ENCODE measurements at places on chromosomes 4 and X.

DNA sequence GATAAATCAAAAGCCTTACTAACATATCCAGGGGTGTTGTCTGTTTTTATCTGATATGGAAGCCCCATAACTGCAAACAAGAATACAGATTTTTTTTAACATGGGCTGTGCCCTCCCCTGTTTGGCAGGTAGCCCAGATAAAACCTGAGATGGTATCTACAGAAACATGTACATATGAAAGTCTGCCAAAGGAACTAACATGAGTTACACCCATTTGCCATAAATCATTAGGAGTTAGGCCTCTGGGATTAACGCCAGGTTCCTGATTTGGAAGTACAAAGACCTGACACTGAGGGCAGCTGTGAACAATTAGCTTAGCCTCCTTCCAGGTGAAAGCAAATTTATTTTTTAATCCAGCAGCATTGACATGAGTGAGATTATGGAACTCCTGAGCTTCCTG, 264.3 kb downstream of the TECRL start:
- H3K27ac ChIP-seq: no peak overlapping the region
- DNase-seq: no peak
- H3K4me3 ChIP-seq: no peak overlapping the region
- H3K36me3 ChIP-seq: no peaks in the 10 kb centered on the region
- H3K4me1 ChIP-seq: no peaks in the 10 kb centered on the region

DNA sequence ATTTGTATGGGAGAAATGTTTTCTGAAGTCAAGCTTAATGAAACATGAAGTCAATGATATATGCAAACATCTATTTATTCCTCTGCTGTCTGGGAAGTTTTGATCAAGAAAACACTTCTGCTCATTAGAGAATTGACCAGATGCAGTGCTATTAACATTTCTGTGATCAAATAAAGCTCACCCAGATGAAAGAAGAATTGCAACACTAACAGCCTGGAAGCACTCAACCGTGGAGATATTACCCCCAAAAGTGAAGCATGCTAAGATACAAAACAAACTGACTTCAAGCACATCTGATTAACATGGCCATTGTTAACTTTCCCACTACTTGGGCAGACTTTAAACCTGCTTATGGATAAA, 73.7 kb upstream of the GUCY1A1 start:
- no peak overlapping the region for H3K4me3 ChIP-seq
- no peaks in the 10 kb centered on the region for H3K4me1 ChIP-seq
- no peak for DNase-seq
- H3K27me3 ChIP-seq: peaks cover 30% of the 10 kb centered on the region

GRCh38 chrX:45852884-45853283, 652.2 kb upstream of the DIPK2B start:
- H3K4me3 ChIP-seq: peak overlapping the region; percentile 66
- H3K27ac ChIP-seq: peak overlapping the region; percentile 87
- H3K4me1 ChIP-seq: peaks cover 30% of the 10 kb centered on the region
- peaks cover 26% of the 10 kb centered on the region for H3K36me3 ChIP-seq
- H3K27me3 ChIP-seq: no peaks in the 10 kb centered on the region
- DNase-seq: no peak

DNA sequence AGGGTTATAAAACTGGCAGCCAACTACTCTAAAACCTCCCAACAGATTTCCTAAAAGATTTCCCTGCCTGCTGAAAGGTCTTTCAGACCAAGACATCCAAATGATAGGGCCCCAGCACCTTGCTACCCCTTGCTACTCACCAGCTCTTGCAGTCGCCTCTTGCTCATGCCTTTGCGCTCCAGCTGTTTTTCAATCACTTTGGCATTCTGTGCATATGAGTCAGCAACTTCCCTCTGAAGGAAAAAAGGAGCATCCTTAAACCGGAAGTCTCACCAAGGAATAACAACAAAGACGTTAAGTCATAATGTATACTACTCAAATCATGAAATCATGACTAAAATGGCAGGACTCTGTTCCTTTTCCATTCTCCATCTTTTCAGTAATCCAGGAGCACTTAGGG, 24.0 kb downstream of the STEEP1 start:
- peaks cover 19% of the 10 kb centered on the region for H3K36me3 ChIP-seq
- no peaks in the 10 kb centered on the region for H3K27me3 ChIP-seq
- H3K4me3 ChIP-seq: no peak overlapping the region

DNA sequence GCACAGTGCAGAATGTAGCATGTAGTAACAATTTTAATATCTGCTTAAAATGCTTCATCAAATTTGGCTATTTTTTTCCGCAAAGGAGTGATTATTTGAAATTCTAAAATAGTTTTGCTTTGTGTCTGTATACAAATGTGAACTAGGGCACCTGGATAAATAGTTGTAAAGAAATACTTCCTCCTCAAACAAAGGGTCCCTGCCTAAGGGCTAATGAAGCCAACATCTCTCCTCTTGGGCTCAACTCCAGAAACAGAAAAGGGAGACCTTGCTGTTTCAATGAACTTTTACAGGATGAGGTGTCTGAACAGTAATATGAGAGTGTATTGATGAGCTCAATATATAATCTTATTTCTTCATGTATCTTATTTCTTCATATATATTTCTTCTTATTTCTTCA, 30.8 kb upstream of the SCOC start:
- H3K4me3 ChIP-seq: no peak overlapping the region
- H3K4me1 ChIP-seq: peaks cover 2% of the 10 kb centered on the region
- DNase-seq: no peak
- peaks cover 20% of the 10 kb centered on the region for H3K27me3 ChIP-seq
- no peak overlapping the region for H3K27ac ChIP-seq
- H3K36me3 ChIP-seq: no peaks in the 10 kb centered on the region

GRCh38 chr4:147137280-147137679, 191.6 kb upstream of the TTC29 start:
- peaks cover 2% of the 10 kb centered on the region for H3K27me3 ChIP-seq
- no peaks in the 10 kb centered on the region for H3K4me1 ChIP-seq
- no peak overlapping the region for H3K4me3 ChIP-seq
- no peak overlapping the region for H3K27ac ChIP-seq

DNA sequence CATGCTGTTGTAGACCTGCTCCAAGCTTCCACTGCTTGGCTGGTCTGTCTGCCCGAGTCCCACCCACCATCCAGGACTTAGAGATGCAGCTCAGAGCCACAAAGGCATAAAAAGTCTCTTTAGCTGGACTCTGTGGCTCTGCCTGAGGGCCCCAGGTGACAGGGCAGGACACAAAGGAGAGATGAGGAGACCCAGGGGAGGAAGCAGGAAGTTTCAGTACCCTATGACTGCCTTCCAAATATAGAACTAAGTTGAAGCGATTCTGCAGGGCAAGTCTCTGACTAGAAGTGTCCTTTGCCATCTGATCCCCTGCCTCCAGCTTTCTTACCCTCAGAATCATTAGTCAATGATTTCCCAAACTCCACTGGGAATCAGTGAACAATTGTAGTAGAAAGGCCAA, 11.2 kb upstream of the CXCR3 start:
- no peaks in the 10 kb centered on the region for H3K36me3 ChIP-seq
- no peak overlapping the region for H3K27ac ChIP-seq
- no peak overlapping the region for H3K4me3 ChIP-seq
- DNase-seq: no peak

GRCh38 chrX:154084449-154085300, 12.8 kb downstream of the MECP2 start:
- peaks cover 20% of the 10 kb centered on the region for H3K4me1 ChIP-seq
- H3K36me3 ChIP-seq: peaks cover 38% of the 10 kb centered on the region
- H3K27me3 ChIP-seq: no peaks in the 10 kb centered on the region
- peak overlapping the region; percentile 21 for H3K4me3 ChIP-seq
- H3K27ac ChIP-seq: peak overlapping the region; percentile 73

DNA sequence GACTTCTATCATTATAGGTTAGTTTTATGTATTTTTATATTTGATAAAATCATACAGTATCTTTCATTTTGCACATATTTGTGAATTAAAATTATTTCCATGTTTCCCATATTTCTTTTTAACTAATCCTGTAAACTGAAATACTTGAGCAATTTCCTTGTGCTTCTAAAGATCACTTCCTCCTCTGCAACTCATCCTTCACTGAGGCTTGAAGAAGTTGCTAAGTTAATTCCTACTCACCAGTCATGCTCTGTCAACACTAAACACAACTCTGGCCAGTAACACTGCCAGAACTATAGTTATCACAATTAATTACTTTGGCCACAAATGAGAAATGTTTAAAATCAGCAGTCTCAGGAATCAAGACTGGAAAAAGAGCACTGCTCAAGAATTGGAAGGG, 6.7 kb downstream of the SPATA4 start:
- H3K27ac ChIP-seq: no peak overlapping the region
- peaks cover 7% of the 10 kb centered on the region for H3K4me1 ChIP-seq
- peaks cover 41% of the 10 kb centered on the region for H3K27me3 ChIP-seq
- no peaks in the 10 kb centered on the region for H3K36me3 ChIP-seq
- no peak overlapping the region for H3K4me3 ChIP-seq

GRCh38 chrX:66110112-66110511, 53.9 kb upstream of the HEPH start:
- H3K27ac ChIP-seq: no peak overlapping the region
- peaks cover under 1% of the 10 kb centered on the region for H3K36me3 ChIP-seq

- H3K27ac ChIP-seq: peak within 1 kb of the TSS; percentile 81
- peaks cover 26% of the 10 kb centered on the region for H3K4me1 ChIP-seq
These were observed at the start of gene OCIAD2 for GRCh38 chr4:48906206-48907173. TSS of gene OCIAD2 (minus strand) at chr4:48906774. CDS start at chr4:48904549, 2,225 bp downstream.

DNA sequence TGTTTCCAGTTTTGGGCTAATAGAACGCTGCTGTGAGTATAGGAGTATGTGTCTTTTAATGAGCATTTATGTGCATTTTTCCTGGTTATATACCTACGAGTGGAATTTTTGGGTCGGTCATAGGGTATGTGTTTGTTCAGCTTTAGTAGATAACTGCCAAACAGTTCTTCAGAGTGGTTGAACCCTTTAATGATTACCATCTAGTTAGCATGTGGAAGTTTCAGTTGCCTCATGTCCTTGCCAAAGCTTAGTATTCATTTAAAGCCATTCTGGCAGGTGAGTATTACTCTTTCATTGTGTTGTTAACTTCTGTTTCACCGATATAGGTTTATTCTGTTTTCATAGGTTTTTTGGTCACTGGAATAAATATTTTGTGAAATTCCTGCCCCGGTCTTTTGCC, 229.1 kb downstream of the ARHGAP10 start:
- H3K4me1 ChIP-seq: no peaks in the 10 kb centered on the region
- H3K4me3 ChIP-seq: no peak overlapping the region
- peaks cover 19% of the 10 kb centered on the region for H3K36me3 ChIP-seq
- DNase-seq: no peak
- H3K27me3 ChIP-seq: no peaks in the 10 kb centered on the region

DNA sequence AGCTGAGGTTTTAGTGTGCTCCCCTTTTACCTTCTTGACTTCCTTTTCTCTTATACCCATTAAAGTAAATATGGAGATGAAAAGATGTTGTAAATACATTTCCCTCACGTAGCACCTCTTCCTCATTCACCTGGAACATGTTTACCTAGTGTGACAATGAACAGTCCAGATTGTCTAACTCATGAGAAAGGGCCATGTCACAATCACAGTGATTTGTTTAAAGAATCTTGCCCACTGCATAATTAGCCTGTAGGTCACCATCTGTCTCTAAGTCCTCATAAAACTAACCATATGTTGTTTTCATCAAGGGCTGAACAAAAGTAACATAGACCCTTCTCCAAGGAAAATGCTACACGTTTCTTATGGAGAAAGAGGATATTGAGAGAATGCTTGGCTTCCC, 85.7 kb downstream of the TSPAN5 start:
- H3K36me3 ChIP-seq: peaks cover 36% of the 10 kb centered on the region
- H3K4me3 ChIP-seq: no peak overlapping the region
- peaks cover 36% of the 10 kb centered on the region for H3K4me1 ChIP-seq
- H3K27ac ChIP-seq: no peak overlapping the region
- H3K27me3 ChIP-seq: no peaks in the 10 kb centered on the region
- no peak for DNase-seq

GRCh38 chr4:101232074-101232776, 115.1 kb downstream of the PPP3CA start:
- H3K27me3 ChIP-seq: peaks cover 7% of the 10 kb centered on the region
- H3K27ac ChIP-seq: no peak overlapping the region
- no peak overlapping the region for H3K4me3 ChIP-seq
- H3K4me1 ChIP-seq: peaks cover 8% of the 10 kb centered on the region

- no peak overlapping the region for H3K4me3 ChIP-seq
- H3K4me1 ChIP-seq: no peaks in the 10 kb centered on the region
- no peak overlapping the region for H3K27ac ChIP-seq
- no peaks in the 10 kb centered on the region for H3K36me3 ChIP-seq
- DNase-seq: no peak
These were observed 95.2 kb upstream of the RPS6KA3 start for GRCh38 chrX:20361890-20362262.

DNA sequence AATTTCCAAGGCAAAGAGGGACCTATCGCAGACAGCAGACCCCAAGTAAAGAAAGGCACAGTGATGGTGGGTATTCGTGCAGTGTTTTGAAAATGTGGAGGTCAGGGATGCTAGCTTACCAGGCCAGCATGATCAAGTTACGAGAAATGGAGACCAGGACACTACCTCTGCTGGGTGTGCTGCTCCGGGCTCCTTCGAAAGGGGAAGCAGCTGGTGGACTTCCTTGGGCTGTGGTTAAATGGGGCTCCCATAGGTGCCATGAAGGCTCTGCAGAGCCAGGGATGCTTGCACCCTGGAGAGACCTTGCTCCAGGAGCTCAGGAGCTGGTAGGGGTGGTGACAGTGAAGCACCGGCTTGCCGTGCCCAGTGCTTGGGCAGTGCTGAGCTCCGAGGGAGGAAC, 68.8 kb downstream of the TBL1X start:
- DNase-seq: no peak
- H3K27me3 ChIP-seq: no peaks in the 10 kb centered on the region
- no peak overlapping the region for H3K27ac ChIP-seq
- peaks cover 27% of the 10 kb centered on the region for H3K4me1 ChIP-seq

- H3K4me1 ChIP-seq: peaks cover 10% of the 10 kb centered on the region
- no peak overlapping the region for H3K4me3 ChIP-seq
- H3K27ac ChIP-seq: no peak overlapping the region
- no peaks in the 10 kb centered on the region for H3K36me3 ChIP-seq
These were observed 93.8 kb downstream of the GPC4 start for GRCh38 chrX:133321451-133321850.

DNA sequence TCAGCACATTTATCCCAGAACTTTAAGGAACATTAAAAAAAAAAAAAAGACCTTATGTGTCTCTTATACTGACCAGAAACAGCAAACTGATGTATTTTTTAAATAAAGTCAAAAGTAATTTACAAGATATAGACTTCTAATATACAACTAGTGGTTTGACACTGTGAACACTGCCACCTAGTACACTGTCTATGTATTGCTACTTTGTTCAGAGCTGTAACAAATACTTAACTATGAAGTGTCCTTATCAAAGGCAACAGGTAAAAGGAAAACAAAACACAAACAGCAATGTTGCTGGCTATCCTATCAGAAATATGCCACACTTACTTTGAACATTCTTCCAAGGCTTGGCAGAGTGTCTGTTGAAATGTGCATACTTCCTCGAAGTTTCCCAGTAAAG, 60.4 kb downstream of the CD40LG start:
- no peaks in the 10 kb centered on the region for H3K27me3 ChIP-seq
- peaks cover 34% of the 10 kb centered on the region for H3K4me1 ChIP-seq
- H3K27ac ChIP-seq: no peak overlapping the region
- H3K36me3 ChIP-seq: peaks cover 50% of the 10 kb centered on the region
- H3K4me3 ChIP-seq: no peak overlapping the region

GRCh38 chr4:24796620-24797019, 1.2 kb downstream of the SOD3 start:
- no peak overlapping the region for H3K4me3 ChIP-seq
- no peak overlapping the region for H3K27ac ChIP-seq
- H3K27me3 ChIP-seq: peaks cover 22% of the 10 kb centered on the region
- no peak for DNase-seq

- no peaks in the 10 kb centered on the region for H3K4me1 ChIP-seq
- no peak overlapping the region for H3K4me3 ChIP-seq
- DNase-seq: no peak
- H3K27me3 ChIP-seq: no peaks in the 10 kb centered on the region
- H3K36me3 ChIP-seq: no peaks in the 10 kb centered on the region
- H3K27ac ChIP-seq: no peak overlapping the region
These were observed 624.6 kb upstream of the TECRL start for GRCh38 chr4:65033899-65034298.
